CD4-positive, alpha-beta T cell treated with Interleukin-4 for 4 hours (primary cell): ENCODE measurements at places on chromosomes 5 and 9.

DNA sequence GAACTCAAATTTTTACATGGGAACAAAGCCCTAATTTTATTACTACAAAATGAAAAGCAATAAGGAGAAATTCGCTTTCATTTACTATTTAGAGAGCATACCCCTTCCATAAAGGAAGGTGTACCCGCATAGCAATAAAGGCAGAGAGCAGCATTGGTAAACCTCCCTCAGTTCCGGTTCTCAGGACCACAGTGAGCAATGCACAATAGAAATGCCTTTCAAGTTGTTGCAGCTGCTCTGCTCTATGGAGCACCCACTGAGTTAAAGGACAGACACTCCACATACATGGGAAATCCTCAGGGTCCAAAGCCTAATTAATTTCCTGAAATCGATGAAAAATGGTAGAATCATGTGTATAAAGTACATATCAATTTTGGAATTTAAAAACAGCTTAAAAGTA is 89.9 kb upstream of the MPDZ start:
- DNase-seq = no peak

GRCh38 chr9:14296495-14297113 is 17.3 kb downstream of the NFIB start:
- no peak for DNase-seq

GRCh38 chr5:66122379-66123034 is 21.6 kb upstream of the SREK1 start:
- DNase-seq = no peak

- no peak for DNase-seq
Observed at GRCh38 chr9:115462623-115463022, 344.7 kb upstream of the TNC start.

DNA sequence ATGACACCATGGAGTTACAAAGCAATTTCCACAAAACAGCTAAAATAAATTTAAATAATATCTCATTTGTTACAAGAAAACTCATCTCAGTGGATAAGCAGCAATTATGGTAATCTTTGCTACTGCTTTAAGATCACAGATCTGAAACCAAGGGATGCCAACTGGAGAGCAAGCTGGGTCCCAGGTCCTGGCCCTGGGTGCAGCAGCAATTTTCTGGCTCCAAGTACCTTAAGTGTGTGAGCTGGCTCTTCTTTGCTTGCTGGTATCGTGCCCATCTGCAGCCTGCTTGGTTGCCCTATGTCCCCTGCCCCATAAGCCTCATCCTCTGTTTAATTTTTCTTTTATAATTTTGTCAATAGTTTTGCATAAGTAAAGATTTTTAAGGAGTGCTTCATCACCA is 41.5 kb upstream of the DIRAS2 start:
- no peak for DNase-seq

GRCh38 chr5:167783145-167783817 is 508.2 kb upstream of the WWC1 start:
- DNase-seq = no peak

GRCh38 chr5:181189962-181190710 is 14.9 kb downstream of the TRIM7 start:
- DNase-seq = no peak

DNA sequence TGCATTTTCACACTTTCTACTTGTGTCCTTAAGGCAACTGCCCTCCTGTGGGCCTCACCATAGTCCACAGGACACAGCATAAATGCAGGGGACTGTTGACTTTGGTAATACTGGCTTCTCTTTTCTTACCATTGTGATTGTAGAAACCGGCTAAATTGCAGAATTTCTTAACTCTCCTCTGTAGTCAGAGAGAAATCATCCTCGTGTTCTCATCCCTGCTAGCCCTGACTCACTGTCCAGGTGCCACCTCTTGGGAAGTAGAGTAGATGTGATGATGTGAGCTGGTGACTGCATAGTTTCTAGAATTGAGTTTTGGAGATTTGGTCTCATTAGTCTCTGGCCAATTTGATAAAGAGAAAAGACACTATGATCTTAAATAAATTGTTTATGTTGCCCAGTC is 5.5 kb downstream of the PHF24 start:
- no peak for DNase-seq

GRCh38 chr5:119395080-119395836 is 39.4 kb downstream of the TNFAIP8 start:
- no peak for DNase-seq

GRCh38 chr5:9009931-9010651 is 535.8 kb downstream of the SEMA5A start:
- DNase-seq = no peak

DNA sequence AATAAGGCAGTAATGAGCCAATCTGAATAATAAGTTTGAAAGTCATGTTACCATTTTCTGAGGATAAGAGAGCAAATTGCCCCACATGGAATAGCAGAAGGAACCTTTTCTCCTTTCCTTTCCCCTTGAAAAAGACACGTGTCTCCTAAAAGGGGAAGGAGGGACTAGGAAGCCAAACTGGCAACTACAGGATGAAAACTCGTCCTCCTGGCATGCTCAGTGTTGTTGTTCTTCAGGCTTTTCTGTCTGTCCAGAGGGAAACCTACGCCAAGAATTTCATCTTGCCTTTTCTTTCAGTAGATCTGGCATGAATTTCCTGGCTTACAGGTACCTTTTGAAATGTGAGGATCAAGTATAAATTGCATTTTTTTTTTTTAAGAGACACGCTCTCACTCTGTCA is 355.9 kb upstream of the TLE4 start:
- DNase-seq = no peak

GRCh38 chr5:179118756-179119414 is 58.7 kb downstream of the ZNF354C start:
- no peak for DNase-seq

DNA sequence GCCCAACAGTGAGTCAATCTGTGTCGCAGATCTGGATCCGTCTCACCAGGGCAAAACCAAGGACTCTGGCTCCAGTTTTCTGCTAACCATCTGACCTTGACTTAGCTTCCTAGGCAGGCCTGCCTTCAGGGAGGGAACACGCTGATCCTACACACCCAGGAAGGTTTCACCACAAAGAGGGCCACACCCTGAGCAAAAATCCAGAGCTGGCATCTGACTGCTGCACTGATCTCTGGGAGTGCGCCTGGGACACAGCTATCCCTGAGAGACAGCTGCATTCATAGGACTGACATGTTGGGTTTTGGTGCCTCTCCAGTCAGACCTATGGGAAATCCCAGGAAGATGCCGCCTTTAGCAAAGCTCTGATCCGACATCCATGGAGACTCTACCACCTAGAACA is 47.5 kb downstream of the CDK5RAP2 start:
- DNase-seq = no peak

DNA sequence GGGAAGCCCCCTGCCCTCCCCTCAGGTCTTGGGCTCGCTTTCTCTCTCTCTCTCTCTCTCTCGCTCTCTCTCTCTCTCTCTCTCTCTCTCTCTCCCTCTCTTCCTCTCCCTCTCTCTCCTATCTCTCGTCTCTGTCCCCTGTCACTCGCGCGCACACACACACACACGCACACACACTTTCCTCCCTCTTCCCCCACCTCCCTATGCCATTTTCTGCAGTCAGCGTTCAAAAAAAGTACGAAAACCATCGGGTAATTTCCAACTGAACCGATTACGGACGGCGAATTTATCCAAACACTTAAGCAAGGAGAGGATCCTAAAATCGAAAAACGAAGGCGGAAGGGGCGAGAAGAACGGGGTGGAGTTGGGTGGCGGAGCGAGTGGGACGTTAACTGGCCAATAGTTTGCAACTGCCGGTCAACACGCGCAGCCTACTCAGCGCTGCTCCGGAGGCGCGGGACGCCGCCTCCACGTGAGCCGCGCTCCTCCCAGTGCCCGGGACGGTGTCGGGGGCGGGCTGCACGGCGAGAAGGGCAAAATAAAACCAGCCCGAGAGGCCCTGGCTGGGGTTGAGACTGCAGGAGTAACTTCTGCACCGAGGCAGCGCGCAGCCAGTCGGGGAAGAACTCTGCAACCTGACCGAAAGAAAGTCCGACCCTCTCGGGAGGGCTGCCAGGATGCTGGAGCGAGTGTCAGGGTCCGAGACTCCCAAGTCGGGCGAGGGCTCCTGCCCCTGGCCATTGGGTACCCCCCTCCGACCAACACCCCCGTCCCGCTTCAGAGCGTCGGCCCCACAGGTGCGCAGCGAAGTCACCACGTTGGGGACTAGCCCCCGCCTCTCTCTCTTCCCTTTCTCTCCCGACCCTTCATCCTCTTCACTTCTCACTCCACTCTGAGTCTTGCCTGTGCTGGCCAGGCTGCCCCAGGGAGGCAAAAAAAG is 24.9 kb upstream of the ELAVL2 start:
- no peak for DNase-seq

GRCh38 chr5:37037840-37038239 is 161.3 kb downstream of the NIPBL start:
- no peak for DNase-seq

DNA sequence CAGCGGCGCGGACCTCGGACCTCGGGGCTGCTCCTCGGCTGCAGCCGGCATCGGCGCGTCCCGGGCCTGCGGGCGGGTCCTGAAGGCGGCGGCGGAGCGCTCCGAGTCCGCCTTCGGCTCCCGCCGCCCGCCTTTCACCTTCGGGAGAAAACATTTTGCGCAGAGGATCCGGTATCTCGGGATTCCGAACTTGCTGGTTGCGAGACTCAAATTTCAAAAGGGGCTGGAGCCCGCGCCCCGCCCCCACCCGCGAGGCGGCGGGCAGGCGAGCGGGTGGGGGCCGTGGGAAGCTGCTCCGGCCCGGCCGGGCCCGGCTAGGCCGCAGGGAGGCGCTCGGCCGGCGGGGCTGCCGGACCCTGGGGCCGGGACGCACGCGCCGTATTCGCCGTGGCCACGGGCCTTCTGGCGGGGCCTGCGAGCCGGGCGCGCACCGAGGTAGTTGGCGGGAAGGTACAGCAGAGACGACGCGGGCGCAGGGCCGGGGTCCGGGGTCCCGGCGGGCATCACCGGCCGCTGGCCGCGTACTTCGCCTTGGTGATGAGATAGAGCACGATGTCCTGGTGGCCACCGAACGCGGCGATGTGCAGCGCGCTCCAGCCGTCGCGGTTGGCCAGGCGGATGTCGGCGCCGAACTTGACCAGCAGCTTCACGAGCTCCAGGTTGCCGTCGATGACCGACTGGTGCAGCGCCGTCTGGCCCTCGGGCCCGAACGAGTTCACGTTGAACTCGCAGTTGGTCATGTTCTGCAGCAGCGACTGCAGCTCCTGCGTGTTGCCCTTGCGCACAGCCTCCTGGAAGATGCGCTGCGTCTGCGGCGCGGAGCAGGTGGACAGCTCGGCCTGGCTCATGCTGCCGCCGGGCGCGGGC is 757 bp downstream of the NRARP start:
- no peak for DNase-seq

DNA sequence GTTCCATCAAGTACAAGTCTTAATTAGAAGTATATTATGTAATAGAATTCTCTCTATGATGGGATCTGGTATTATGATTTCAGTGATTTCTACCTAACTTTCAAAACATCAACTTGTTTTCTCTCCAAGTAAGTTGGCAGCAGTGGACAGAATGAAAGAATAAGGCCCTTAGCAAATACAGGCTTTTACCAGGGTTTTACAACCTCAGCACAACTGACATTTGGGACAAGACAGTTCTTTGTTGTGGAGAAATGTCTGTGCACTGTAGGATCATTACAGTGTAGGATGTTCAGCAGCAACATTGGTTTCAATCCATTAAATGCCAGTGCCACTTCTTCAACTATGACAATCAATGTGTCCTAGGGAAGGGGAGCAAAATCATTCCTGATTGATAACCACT is 48.8 kb downstream of the MLANA start:
- DNase-seq = no peak

DNA sequence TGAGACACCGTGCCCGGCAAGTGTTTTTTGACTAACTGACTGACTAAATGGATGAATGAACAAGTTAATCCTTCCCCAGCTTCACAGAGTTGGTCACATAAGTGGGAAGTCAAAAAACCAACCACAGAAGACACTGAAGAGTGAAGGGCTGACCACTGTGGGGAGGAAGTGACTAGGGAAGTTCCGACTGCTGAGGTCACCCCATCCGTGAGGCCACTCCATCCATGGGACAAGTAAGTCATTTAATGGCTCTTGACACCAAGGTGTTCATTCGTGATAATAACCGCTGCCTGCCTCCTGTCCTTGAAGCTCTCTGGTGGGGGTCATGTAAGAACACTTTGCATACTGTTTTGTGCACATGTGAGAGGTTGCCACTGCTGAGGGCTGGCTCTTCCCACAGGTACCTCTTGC is 22.2 kb upstream of the CXCL14 start:
- no peak for DNase-seq

- DNase-seq = no peak
Observed at GRCh38 chr5:150999704-151000442, 20.5 kb upstream of the GPX3 start.

DNA sequence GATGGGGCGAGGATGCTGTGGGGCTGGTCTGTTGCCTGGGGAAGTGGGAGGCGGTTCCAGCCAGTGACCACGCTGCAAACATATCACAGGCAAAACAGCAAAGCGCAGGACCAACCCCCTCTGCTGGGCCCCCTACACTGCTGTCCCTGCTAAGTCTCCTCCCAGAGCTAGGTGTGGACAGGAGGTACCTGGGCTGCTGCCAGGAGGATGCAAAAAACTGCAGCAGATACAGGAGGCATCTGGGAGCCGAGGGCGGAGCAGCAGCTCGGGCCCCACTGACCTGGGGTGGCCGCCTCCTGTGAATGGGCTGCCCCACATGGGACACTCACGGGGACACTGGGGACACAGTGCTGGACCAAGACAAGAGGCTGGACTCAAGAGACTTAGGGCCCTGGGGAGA is 48.0 kb upstream of the PHYKPL start:
- DNase-seq = no peak

GRCh38 chr5:67897980-67898379 is 317.6 kb upstream of the PIK3R1 start:
- DNase-seq = no peak

DNA sequence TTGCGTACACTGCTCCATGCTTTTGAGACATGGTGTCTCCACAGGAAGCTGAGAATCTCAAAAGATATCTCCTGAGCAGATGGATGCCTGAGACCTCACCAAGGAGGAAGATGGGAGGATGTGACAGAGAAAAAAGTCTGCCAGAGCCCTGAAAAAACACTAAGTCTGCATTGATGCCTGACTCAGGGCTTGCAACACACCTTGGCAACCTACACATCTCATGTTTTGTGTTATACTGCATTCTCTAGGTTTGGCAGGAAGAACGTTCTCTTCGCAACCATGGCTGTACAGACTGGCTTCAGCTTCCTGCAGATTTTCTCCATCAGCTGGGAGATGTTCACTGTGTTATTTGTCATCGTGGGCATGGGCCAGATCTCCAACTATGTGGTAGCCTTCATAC is 19.2 kb downstream of the SLC22A4 start:
- no peak for DNase-seq

- DNase-seq = no peak
Observed at GRCh38 chr5:1835431-1835830, 34.2 kb downstream of the NDUFS6 start.

- no peak for DNase-seq
Observed at GRCh38 chr9:71025201-71025600, 96.2 kb downstream of the TRPM3 start.

DNA sequence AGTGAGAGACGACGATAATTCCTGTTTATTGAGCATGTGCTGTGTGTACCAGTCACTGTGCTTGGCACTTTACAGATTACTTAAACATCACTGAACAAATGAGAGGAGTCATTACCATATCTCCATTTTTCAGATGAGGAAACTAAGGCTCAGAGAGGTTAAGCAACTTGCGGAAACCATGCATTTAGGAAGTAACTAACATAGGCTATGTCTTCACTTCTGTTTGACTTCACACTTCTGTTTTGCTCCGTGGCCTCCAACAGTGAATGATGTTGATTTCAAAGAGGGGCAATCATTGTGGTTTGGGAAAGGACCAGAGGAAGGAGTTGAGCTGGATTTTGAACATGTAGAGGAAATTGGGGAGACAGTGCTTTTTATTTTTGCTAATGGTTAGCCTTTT is 16.7 kb downstream of the GCNT1 start:
- no peak for DNase-seq

- DNase-seq = no peak
Observed at GRCh38 chr9:131019388-131020239, 10.6 kb downstream of the LAMC3 start.
